ENCODE measurements at places on chromosomes 11 and 22.

GRCh38 chr11:84224042-84224441 lies 937.9 kb upstream of the CCDC90B start:
- DNase-seq: no peak

- DNase-seq: no peak
Observed at GRCh38 chr11:61737131-61737530, 15.3 kb upstream of the MYRF start.

DNA sequence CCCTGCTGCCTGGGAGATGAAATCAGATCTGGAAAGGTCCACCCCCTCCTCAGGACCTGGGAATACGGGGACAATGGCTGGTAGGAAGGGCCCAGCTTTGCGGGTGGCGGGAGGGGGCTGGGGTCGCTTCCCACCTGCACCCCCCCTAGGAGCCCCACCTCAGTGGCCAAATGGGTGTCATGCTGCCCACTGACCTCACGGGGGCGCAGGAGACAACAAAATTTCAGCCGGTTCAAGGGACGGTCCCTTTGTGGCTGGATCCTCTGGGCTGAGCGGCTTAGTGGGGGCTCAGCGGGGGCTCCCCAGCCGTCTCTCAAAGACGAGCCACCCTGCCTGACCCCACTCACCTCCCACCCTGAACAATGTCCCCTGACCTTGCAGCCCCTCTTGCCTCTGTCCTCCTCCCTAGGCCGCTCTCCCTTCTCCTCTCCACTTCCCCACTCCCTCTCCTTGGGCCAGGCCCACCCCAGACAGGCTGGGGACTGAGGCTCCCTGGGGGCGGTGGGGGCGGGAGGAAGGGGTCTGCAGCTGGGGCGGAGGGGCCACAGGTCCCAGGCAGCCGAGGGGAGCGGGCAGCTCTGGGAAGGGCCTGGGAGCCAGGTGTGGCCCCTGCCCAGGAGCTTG lies 39.3 kb upstream of the H19 start:
- no peak for DNase-seq

DNA sequence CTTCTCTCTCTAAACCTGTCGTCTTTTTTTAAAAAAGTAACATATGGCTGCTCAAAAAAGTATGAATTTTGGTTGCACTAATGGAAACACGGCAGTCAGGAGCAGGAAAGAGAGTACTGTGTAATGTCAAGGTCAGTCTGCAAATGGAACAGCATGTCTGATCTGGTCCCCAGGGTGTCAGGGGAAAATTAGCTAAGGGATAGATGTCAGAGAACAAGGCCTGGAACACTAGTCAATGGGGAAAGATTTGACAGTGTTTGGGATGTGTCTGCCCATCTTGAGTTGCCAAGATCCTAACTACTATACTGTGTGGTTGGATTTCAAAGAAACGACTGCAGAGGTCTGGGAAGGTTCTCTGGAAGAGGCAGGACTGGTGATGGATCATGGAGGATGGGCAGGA lies 65.7 kb upstream of the PHOX2A start:
- DNase-seq: no peak

DNA sequence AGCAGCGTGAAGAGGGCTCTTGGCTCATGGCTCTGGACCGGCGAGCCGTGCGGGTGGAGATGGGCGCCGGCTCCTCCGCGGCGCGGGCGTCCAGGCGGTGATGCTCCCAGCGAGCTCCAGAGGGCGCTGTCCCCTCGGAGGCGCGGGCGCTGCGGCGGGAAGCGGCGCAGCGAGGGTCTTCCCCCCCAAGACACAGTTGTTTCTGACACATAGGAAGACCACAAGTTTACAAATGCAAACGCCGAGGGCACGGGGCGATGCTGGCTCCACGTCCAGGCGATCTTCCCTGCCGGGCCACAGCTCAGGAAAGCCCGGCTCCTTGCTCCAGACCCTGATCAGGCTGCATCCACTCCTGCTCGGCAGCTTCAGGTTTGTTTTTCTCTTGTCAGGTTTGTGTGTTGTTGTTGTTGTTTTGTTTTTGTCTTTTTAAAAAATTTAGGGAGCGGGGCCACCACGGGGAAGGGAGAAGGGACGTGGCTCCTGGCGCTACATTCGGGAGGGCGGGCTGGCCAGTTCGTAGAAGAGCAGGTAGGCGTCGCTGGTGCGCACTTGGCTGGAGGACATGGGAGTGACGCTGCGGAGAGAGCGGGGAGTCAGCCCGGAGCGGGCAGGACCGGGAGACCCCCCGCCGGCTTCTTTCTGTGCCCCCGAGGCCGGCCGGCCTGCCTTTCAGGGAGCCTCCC lies 10.0 kb upstream of the MFRP start:
- no peak for DNase-seq

DNA sequence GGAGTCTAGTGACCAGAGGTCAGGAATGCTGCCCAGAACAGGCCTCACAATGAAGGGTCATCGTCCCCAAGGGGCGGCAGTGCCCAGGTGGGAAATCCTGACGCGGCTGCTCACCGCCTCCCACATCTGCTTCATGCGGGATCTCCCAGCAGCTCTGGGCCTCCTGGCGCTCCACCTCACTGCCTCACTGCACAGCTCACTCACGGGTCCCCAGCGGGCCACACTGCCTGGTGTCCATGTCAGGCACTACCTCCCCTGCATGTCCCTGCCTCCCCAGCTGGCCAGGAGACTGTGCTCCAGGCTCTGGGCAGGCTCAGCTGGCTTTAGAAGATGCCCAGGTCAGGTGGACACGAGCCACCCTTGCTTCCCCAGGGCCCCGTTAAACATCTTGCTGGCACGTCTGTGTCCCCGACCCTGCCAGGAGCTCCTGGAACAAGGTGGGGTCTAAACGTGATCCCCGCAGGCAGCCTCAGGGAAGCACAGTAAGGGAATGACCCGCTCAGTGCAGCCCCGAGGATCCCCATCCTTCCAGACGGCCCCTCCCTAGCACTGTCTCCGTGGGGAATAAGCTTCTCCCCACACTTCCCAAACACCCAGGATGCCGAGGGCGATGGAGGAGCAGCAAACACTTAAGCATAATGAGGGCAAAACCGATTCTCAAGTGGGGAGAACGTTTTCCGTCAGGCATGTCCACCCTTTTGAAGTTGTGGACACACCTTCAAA lies 93.2 kb downstream of the TRMU start:
- no peak for DNase-seq

DNA sequence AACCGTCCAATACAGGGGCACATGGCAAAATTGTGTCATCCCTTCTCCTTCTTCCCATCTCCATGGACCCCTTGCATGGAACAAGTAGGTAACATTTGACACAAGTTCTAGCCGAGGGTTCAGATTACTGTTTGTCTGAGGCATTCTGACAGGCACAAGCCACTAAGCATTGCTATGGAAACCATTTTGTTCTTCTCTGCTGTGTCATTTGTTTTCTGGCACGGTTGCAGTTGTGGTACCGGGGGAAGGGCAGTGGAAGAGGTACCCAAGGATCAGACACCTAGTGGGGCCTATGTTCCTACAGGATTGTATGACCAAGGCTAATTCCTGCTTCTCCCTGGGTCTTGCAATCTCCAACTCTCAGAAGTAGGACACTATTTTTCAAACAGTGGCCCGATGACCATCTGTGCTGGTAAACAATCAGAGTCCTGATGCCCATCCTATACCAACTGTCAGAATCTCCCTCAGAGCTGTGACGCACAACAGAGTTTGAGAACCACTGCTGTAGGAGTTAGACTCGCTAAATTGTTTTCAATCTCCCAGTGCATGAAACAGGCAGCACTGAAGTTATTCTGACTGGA lies 69.3 kb downstream of the KCNC1 start:
- peak; percentile 28 for DNase-seq

- no peak for DNase-seq
Observed at GRCh38 chr11:8281266-8281665, 17.6 kb upstream of the LMO1 start.

GRCh38 chr11:57638005-57638781 lies 11.5 kb downstream of the YPEL4 start:
- DNase-seq: peak; percentile 86

GRCh38 chr22:44723801-44724200 lies 21.8 kb downstream of the PRR5 start:
- no peak for DNase-seq

- no peak for DNase-seq
Observed at GRCh38 chr11:24754406-24754805, 257.6 kb downstream of the LUZP2 start.

DNA sequence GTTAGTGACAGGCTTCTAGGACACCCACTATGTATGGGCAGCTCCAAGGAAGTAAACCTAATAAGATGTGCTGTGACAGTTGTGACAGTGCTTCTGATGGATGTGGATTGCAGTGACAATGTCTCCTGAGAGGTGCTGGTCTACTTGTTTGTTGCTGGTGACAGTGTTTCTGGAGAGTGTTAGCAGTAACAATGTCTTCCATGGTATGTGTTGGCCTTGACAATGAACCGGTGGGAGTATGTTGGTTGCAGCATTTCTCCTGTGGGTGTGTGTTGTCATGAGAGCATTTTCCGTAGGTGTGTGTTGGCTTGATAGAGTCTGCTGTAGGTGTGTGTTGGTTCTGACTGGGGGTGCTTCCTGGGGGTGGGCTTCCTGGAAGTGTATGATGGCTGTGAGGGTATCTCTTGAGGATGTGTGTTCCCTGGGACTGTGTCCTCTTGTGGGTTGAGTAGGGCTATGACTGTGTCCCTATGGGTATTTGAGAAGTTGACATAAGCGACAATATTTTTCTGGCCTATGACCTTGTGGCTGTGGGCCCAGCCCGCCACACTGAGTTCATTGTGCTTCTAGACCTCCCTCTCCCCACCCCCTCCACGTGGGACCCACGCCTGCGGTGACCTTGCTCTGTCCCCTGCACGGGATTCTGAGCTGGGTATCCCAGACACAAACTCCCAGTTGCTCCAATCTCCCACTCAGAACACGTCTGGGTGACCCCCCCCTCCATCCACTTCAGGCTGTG lies 1.2 kb downstream of the DCHS1 start:
- no peak for DNase-seq

- DNase-seq: no peak
Observed at GRCh38 chr11:107118025-107118720, 99.9 kb upstream of the GUCY1A2 start.

DNA sequence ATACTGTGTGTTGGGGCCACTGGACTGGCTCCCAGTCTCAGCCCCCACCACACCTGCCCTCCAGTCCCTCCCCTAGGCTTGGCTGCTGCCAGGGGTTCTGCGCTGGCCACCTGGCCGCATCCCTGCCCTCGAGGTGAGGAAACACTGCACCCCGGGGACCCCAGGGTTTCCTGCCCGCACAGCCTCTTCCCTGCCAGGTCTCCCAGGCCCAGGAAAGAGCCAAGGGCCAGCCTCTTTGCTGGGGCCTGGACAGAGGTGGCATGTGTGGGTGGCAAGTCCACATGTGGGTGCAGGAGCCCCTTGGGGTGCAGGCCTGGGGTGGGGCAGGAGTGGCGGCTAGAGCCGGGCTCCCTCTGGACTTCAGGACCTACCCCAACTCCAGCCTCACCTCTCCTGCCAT lies 2.5 kb downstream of the EPS8L2 start:
- DNase-seq: no peak
